Nucleus accumbens (tissue), 56 donors: ENCODE measurements at places on chromosomes 7 and 10.

DNA sequence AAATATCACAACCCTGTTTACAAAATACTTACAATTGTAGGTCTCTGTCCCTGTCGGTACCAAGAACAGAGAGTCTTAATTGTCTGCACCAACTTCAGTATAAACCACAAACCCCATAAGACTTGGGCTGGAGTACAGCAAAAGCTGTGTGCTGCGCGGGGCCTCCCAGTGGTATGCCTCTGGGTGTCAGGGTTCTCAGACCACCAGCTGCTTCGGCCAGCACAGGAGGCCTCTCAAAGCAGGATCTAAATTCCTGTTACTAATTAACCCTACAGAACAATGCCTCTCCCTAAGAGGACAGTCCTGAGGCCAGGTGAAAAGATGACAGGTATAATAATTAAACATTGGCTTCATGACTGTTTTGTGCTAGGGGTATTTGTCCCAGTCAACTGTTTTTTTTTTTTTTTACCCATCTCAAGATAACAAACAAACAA is 957 bp upstream of the SVIL start:
- DNase-seq: no peak

DNA sequence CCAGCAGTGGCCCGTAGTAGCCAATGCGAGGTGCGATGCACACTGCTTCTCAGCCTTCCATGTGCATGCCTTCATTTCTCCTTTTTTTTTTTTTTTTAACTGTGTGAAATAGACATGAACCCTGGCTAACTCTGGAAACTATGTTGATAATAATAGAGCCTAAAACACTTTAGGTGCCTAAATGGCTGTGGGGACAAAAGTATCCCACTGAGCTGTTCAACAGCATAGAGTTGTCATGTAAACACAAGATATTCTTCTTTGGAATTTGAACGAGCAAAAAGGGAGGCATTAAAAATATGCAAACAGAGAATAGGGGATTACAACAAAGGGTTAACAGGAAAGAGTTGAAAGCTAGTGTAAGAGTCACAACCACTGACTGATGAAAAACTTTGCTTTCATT is 162.1 kb upstream of the NOBOX start:
- no peak for DNase-seq

GRCh38 chr7:158944195-158944594 is 87.8 kb downstream of the DYNC2I1 start:
- no peak for DNase-seq

DNA sequence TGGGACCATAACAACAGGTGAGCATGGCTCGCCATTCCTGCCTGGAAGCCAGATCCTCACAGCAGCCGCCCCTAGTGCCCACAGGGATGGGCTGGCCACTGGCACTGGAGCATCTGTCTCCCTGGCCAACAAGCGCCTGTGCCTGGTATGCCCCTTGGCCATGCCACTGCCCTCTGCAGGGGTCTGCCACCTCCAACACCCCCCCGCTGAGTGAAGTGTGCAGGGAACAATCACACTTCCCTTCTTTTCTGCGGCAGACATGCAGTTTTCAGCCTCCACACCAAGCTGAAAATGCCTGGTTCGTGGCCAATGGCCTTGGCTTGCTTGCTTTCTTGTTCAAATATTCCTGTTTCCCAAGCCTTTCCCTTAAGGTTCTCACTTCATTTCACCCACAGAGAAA is 50.7 kb downstream of the HSPA12A start:
- DNase-seq: no peak

DNA sequence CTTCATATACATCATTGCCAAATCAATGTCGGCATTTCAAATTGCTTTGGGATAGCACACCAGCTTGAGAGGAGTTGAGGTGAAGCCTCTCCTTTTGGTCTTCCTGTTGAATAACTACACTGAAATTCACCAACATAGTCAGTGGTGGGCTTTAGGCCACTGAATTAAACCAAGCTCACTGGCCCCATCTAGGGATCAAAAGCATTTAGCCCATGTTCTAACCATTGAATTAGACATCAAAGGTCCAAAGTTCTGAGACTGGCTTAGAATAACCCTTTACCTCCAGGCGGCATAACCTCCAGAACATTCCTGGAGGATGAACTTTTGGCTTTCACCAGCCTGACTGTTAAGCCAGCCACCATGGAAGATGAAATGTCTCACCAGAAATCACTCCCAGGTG is 54.6 kb downstream of the BPGM start:
- DNase-seq: no peak

DNA sequence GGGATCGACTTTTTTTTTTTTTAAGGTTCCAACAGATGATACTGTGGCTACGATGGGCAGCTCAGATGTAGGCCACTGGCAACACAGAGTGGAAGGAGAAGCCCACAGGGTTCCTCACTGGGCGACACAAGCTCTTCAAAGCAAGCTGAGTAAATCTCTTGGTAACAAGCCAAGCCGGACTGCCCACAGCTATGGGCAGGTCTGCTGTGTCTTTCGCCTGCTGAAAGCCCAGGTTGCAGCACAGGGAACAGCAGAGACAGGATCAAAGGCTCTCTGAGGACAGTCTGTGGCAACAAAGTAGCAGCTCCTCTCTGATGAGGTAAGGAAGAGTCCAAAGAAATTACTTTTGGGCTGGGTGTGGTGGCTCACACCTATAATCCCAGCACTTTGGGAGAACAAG is 83.6 kb downstream of the KCNMA1 start:
- DNase-seq: no peak

DNA sequence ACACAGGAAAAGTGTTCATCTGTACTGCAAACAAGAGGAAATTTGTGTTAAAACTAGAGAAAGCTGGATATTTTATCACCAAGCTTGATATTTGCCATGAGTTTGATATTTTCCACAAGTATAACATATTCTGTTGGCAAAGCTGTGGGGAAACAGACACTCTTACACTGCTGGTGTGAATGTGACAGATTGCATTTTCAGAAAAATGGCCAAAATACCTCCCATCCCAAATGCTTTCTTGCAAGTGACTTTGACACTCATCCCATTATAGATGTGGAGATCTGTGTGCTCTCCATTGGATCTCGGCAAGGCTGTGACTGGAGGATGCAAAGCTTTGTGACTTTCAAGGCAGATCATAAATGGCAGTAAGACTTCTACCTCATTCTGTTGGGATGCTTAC is 30.5 kb downstream of the ZNF713 start:
- no peak for DNase-seq

GRCh38 chr10:5504146-5505072 is 5.0 kb upstream of the CALML5 start:
- DNase-seq: no peak

DNA sequence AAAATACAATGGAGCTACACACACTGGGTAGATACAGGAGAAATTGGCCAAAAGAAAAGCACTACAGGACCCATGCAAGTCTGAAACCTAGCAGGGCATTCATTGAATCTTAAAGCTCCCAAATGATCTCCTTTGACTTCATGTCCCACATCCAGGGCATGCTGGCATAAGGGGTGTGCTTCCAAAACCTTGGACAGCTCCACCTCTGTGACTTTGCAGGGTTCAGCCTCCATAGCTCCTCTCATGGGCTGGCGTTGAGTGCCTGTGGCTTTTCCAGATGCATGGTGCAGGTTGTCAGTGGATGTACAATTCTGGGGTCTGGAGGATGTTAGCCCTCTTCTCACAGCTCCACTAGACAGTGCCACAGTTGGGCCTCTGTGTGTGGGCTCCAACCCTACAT is 626.3 kb upstream of the POT1 start:
- DNase-seq: no peak

- DNase-seq: no peak
Observed at GRCh38 chr7:85464042-85464651, 277.3 kb upstream of the SEMA3D start.

DNA sequence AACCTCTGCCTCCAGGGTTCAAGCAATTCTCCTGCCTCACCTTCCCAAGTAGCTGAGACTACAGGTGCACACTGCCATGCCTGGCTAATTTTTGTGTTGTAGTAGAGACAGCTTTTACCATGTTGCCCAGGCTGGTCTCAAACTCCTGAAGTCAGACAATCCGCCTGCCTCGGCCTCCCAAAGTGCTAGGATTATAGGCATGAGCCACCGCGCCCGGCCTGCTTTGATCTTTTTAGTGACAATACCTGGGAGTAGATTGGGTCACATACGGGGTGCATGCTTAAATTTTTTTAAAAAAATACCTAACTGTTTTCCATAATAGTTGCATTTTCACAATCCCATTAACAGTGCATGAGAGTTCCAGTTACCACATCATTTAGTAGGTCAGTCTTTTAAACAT is 47.7 kb downstream of the CCDC71L start:
- DNase-seq: no peak

GRCh38 chr10:112471878-112472487 is 25.0 kb downstream of the VTI1A start:
- no peak for DNase-seq

DNA sequence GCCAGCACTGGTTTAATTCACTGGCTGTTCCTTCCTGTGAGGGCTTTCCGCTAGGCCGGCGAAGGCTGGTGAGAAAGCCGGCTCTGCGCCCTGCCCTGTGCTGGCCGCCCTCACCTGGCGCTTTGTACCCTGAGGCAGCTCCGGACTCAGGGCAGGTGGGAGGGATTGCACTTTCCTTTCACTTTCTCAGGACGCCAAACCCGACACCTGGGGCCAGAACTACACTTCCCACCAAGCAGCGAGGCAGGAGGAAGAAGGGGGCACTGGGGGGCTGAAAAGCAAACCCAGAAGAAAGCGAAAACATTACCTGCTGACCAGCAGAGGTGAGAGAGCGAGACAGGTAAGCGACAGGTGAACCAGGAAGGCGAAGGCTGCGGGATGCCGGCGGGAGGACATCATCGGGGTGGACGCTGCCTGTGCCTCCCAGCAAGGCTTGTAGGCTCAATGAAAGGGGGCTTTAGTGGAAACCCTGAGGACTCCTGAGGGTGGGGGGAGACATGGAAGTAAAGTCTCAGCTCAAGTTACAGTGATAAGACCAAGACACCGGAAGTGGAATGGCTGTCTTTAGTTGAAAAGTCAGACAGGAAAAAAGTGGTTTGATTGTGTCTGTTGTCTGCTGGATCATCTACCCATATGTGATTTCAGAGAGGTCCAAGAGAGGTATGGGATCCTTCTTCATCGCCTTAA is at the start of gene RAB19:
TSS of gene RAB19 (plus strand) at position 181 of the 687 bp plus-strand sequence. CDS start 3,589 bp downstream, outside the sequence.
- no peak for DNase-seq

GRCh38 chr7:107693396-107693795 is 32.8 kb downstream of the SLC26A4 start:
- no peak for DNase-seq

DNA sequence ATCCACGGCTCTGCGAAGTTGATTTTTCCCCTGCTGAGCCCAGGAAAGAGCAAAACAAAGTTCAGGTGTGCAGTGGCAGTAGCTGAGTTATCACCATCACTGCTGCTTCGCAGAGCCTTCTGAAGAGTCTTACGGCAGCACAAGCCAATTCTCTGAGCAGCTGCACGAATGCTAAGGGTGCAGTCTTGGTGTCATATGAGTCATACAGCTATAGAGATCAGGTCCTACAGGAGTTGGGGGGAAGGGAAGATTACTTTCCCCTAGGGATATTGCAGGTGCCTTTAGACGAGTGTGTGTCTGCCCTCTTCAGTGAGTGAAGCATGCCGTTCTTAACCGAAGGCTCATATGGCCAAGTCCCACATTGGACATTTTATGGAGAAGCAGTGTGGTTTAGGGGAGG is 227.8 kb downstream of the CELF2 start:
- DNase-seq: no peak

- DNase-seq: no peak
Observed at GRCh38 chr7:80583901-80584300, 54.5 kb upstream of the CD36 start.

DNA sequence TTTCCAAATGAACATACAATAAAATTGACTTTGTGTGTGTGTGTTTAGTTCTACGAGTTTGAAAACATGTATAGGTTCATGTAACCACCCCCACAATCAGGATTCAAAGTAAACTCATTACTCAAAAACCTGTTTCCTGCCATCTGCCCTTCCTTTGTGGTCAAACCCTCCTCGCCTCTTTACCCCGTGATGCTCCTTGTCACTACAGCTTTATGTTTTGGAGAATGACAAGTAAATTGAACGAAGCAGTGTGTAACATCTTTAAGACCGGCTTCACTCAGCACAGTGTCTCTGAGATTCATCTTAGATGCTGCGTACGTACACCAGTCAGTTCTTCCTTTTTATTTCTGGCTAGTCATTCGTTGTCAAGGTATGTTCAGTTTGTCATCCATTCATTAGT is 54.6 kb upstream of the MKI67 start:
- DNase-seq: no peak

- no peak for DNase-seq
Observed at GRCh38 chr10:69632516-69633199, 2.6 kb downstream of the FAM241B start.

GRCh38 chr7:27064159-27064558 is 31.6 kb downstream of the HOXA1 start:
- no peak for DNase-seq

DNA sequence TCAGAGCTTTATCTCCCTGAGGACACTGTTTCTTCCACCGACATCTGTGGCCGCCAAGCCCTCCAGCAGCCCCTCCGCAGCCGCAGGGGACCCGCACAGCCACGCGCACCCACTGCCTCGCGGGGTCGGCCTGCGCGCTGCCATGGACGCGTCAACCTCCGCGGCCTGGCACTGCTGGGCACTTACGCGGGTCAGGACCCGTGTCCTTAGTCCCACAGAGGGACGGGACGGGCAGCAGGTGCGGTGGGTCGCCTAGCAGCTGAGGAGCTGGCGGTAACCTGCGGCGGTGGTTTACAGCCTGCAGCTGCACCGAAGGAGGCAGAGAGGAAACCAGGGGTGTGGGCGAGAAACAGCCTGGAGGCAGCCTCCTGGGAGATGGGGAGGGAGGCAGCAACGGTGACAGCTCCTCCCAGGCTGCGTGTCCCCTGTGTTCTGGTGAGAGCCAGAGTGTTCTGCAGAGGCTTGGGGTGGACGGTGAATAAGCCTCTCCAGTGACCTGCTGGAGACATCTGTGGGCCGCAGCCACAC is 61.3 kb downstream of the SEC61G start:
- no peak for DNase-seq

- no peak for DNase-seq
Observed at GRCh38 chr7:19094598-19095352, 22.7 kb downstream of the TWIST1 start.

- DNase-seq: no peak
Observed at GRCh38 chr7:24346129-24346528, 62.1 kb downstream of the NPY start.

DNA sequence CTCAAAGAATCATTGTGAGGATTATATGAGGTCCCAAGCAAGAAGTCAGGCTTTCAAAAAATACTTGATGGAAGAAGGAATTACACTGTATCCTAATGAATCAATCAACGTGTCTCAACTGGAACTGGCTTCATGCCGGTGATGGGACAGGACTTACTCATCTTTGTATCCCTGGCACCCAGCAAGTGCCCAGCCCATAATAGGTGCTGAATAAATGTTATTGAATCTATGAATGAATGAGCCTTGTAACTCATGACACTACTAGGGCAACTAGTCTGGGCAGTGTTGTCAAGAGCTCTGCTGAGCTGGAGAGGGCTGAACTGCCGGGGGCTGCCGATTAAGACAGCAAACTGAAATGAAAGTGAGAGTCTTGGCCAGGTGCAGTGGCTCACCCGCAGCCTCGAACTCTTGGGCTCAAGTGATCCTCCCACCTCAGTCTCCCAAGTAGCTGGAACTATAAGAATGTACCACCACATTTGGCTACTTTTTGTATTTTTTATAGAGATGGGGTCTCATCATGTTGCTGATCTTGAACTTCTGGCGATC is 87.2 kb upstream of the KIF5B start:
- DNase-seq: no peak
